ENCODE measurements at places on chromosomes 16 and 17. TPM values are rescaled to one million over a fixed set of nuclear protein-coding genes. Genes with fewer than 3 reads are reported as not detected.

DNA sequence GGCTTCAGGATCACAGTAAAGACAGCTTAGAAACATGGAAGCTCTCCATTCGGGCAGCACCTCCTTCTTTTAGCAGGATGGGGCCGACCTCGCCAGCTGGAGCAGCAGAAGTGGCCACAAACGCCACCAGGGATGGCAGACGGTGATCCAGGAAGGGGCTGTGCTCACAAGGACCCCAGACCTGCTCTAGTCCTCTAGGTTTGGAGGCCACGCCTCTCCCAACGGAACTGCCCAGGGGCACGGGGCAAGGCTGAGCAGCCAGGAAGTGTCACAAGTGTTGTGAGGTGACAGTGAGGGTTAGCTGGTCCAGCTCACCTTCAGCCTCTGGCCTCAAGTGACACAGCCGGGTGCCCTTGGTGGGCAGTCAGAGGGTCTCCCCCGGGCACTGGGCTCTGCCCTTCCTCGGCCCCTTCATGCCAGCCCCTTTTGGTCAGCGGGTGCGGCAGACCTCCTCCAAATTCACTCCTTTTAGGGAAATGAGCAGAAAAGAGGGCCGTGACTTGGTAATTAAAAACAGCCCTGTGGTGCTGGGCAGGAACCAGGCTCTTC lies 20.4 kb downstream of the CEP295NL start:
- H3K4me3 ChIP-seq, result no peak overlapping the region
- H3K27me3 ChIP-seq, result no peaks in the 10 kb centered on the region
- DNase-seq, result no peak
- H3K36me3 ChIP-seq, result no peaks in the 10 kb centered on the region

DNA sequence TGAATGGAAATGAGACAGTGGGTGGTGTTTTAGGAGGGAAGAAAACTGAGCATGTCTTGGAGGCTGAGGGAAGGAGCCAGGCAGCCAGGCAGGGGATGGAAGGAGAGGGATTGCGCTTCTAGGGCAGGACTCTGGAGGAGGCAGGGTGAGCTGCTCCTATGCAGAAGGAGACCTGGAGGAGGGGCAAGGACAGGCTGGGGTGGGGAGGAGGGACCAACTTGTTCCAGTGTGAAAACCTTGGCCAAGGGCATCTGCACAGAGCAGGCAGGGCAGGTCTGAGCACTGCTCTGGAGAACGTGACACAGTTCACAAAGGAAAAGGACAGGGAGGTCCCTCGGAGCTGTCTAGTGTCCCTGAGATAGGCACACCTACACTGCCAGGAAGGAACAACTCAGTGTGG lies 5.5 kb downstream of the GALK1 start:
- no peak for DNase-seq
- peaks cover 19% of the 10 kb centered on the region for H3K4me1 ChIP-seq

The DPEP3 gene
- total RNA-seq, result 2.7 TPM

DNA sequence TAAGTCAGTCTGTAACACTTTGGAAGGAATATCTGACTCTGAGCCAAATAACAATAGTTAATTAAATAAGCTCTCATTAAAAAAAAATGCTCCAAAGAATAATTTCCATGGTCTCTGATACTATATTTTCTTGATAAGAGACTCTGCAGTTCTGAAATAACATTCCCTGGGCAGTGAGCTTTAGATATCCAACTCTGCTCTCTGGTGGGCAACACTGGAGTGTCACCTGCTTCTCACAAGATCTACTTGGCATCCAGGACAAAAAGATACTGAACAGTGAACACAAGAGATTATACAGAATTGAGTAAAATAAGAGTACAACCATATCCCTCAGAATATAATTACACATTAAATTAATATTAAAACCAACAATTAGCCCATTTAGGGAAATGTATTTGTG lies 13.7 kb downstream of the BLMH start:
- peaks cover 4% of the 10 kb centered on the region for H3K4me1 ChIP-seq
- no peak for DNase-seq
- H3K4me3 ChIP-seq, result no peak overlapping the region
- peaks cover 27% of the 10 kb centered on the region for H3K36me3 ChIP-seq
- no peaks in the 10 kb centered on the region for H3K27me3 ChIP-seq
- no peak overlapping the region for H3K27ac ChIP-seq

- no peak overlapping the region for H3K27ac ChIP-seq
- no peak for DNase-seq
- H3K27me3 ChIP-seq, result no peaks in the 10 kb centered on the region
- peaks cover 7% of the 10 kb centered on the region for H3K4me1 ChIP-seq
- no peak overlapping the region for H3K4me3 ChIP-seq
These were observed 126.4 kb downstream of the USP22 start for GRCh38 chr17:20916383-20916782.

GRCh38 chr17:64081802-64082799 lies 47.8 kb downstream of the ERN1 start:
- H3K27ac ChIP-seq, result peak overlapping the region; percentile 43
- DNase-seq, result no peak
- H3K27me3 ChIP-seq, result no peaks in the 10 kb centered on the region
- no peaks in the 10 kb centered on the region for H3K36me3 ChIP-seq
- H3K4me3 ChIP-seq, result no peak overlapping the region
- peaks cover 10% of the 10 kb centered on the region for H3K4me1 ChIP-seq

DNA sequence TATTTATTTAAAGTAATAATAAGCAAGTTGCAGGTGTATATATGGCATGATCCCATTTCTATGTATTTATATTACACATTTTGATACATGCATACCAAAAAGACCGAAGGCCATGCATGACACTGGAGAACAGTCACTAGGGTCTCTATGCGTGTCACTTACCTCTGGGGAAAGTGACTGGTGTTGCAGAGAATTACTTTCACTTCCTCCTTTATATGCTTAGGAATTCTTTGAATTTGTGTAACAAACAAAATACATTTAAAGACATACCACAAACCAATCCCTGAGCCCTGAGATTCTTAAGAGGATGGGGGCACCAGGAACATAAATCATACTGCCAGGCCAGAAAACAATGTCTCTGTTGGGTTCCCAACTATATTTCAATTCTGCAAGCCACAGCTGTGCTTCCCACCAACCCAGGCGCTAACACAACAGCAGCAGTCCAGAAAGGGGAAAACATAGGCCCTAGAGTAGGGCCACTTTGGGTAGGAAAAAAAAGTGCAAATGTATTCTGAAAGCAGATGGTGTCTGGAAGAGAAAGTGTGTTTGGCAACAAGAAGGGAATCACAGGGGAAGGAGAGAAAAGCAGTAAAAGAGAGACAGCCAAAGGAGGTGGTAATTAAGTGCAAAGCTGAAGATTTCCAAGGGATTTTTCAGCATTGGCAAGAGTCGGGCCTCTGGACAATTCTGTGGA lies 24.5 kb upstream of the HYDIN start:
- H3K4me3 ChIP-seq, result no peak overlapping the region
- H3K27ac ChIP-seq, result peak overlapping the region; percentile 26
- no peaks in the 10 kb centered on the region for H3K36me3 ChIP-seq
- no peak for DNase-seq

DNA sequence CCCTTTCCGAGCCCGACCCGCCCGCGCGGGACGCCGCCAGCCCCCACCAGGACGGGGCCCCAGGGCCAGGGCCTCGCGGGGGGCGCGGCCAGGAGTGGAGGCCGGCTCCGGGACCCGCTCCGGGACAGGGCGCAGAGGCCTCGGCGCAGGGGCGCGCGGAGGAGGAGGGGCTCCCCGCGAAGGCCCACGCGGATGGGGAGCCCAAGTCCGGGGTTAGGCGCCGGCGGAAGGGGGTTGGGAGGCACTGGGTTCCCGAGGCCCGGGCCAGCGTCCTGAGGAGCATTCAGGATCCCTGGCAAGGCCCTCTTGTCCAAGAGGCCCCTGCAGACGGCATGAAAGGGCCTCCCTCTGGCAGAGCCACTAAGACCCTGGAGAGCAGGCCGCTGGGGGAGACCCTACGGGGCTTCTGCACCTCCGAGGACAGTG lies 57.8 kb upstream of the CIBAR2 start:
- peaks cover 22% of the 10 kb centered on the region for H3K27me3 ChIP-seq
- DNase-seq, result no peak
- H3K4me3 ChIP-seq, result peak overlapping the region; percentile 48
- no peak overlapping the region for H3K27ac ChIP-seq
- H3K36me3 ChIP-seq, result no peaks in the 10 kb centered on the region

DNA sequence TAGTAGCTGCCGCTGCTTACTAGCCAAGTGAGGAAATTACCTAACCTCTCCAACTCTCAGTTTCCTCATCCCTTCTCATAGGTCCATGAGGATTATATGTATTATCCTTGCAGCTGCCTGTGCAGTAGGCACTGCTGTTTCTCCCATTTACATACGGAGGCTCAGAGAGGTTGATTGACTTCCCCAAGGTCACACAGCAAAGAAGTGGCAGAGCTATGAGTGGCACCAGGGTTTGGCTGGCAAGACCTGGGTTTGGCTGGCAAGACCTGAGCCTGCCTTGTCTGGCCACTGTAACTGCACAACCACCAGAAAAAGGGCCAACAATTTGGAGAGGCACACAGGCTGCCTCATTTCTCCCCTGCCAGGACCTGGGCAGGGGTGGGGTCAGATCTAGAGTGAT lies 2.5 kb upstream of the NDRG4 start:
- H3K36me3 ChIP-seq, result no peaks in the 10 kb centered on the region
- no peak overlapping the region for H3K4me3 ChIP-seq
- peaks cover 55% of the 10 kb centered on the region for H3K27me3 ChIP-seq
- no peak overlapping the region for H3K27ac ChIP-seq

GRCh38 chr16:12740986-12741610 lies 62.6 kb downstream of the CPPED1 start:
- DNase-seq, result no peak
- no peaks in the 10 kb centered on the region for H3K27me3 ChIP-seq
- peaks cover 11% of the 10 kb centered on the region for H3K4me1 ChIP-seq
- no peak overlapping the region for H3K4me3 ChIP-seq

GRCh38 chr17:18108401-18109312 lies at the start of gene MYO15A:
Gene MYO15A (plus strand): TSS chr17:18108756. CDS start chr17:18118801, 10,045 bp downstream.
- H3K4me1 ChIP-seq, result peaks cover 7% of the 10 kb centered on the region
- peak within 1 kb of the TSS; percentile 72 for H3K27ac ChIP-seq
- no peak within 1 kb of the TSS for H3K4me3 ChIP-seq
- DNase-seq, result no peak
- H3K36me3 ChIP-seq, result peaks cover 3% of the 10 kb centered on the region

DNA sequence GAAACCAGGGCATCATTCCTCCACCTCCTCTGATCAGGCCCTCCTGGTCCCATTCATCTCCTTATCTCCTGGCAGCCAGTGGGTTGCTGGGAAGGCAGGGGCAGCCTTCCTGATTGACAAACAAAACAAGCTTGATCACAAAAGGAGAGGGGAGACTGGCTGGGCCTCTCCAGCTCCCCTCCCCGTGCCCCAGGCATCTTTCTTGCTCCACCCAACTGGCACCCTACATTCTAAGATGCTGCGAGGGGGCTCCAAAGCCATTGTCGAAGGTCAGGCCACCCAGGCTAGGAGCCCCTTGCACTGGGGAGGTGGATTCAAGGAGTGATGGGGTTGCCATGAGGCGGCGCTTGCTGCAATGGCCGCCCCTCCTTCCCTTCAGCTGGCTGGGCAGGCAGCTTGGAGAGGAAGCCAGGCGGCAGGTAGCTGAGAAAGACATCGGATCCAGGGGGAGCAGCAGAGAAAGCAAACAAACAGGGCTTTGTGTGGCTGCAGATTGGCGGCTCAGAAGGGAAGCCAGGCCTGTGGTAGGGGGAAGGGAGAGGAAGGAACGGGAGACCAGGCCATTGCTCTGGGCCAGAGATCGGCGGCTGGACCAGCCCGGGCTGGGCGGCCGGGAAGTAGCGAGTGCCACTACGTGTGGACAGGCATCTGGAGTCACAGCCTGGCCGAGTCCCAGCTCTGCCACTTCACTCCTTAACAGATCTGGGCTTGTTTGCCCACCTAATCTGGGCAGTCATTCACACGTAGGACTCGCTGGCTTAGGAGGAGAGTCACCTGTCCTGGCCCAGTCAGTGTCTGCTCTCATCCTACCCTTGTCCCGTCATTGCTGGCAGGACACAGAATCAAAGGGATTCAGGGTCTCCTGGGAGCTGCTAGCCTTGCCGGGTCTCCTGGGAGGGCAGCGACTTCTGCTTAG lies 12.3 kb downstream of the RAI1 start:
- no peaks in the 10 kb centered on the region for H3K36me3 ChIP-seq
- peaks cover 92% of the 10 kb centered on the region for H3K27me3 ChIP-seq
- H3K4me3 ChIP-seq, result peak overlapping the region; percentile 60
- peak; percentile 42 for DNase-seq
- peaks cover 54% of the 10 kb centered on the region for H3K4me1 ChIP-seq
- peak overlapping the region; percentile 97 for H3K27ac ChIP-seq

GRCh38 chr17:29612094-29612403 lies 10.7 kb downstream of the CORO6 start:
- peaks cover 4% of the 10 kb centered on the region for H3K36me3 ChIP-seq
- H3K4me3 ChIP-seq, result no peak overlapping the region
- DNase-seq, result no peak
- peaks cover 43% of the 10 kb centered on the region for H3K27me3 ChIP-seq
- H3K27ac ChIP-seq, result no peak overlapping the region

The PIRT gene
- total RNA-seq, result not detected

DNA sequence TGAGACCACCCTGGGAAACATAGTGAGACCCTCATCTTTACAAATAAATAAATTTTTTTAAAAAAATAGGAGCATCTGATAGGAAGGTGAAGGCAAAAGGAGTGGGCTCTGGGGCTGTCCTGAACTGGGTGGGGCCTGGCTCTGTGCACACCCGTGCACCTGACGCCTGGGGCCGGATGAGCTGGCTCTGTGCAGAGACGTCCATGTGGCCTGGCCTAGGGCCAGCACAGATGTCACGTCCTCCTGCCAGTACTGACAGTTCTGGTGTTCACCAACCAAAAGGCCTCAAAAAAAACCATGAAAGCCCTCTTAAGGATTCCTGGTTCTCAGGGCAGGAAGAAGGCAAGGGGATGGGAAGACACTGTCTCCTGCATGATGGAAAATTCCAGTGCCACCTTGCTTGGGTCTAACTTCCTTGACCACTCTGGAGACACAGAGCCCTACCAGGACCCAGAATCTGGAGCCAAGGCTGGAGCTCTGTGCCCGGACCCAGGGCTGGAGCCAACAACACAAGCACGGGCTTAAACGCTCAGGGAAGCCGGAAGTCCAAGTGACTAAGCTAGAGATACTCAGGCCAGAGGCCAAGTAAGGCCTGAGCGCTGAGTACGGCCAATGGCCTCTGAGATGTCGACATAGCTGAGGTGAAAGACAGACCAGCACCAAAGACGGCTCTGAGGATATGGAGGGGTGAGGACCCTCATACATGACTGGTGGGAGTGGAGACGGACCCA lies 32.9 kb downstream of the COPRS start:
- no peaks in the 10 kb centered on the region for H3K36me3 ChIP-seq
- H3K4me3 ChIP-seq, result no peak overlapping the region
- H3K27ac ChIP-seq, result no peak overlapping the region
- H3K27me3 ChIP-seq, result no peaks in the 10 kb centered on the region

DNA sequence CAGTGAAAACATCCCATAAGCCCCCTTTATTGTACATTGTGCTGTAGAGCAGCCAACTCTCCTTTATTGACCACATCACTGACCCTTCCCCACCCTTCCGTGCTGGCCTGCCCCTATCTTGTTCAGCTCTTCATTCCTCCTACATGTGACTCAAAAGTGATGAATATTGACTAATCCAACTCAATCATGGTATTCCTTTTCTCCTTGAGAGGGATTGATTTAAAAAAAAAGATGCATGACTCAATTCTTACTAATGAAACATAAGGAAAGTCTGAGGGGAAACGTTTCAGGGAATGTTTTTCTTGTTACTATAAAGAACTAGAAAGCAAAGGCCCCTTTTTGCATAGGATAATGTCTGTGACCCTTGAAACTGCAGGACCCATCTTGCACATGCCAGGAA lies 125.2 kb upstream of the SOX9 start:
- H3K27ac ChIP-seq, result no peak overlapping the region
- H3K4me3 ChIP-seq, result no peak overlapping the region
- H3K4me1 ChIP-seq, result peaks cover 11% of the 10 kb centered on the region
- H3K27me3 ChIP-seq, result no peaks in the 10 kb centered on the region
- no peaks in the 10 kb centered on the region for H3K36me3 ChIP-seq
- DNase-seq, result no peak

Data from WTC11 (cell line).